Muscle of arm (tissue), 14 donors: ENCODE measurements at places on chromosomes 2 and 18. TPM values are rescaled to one million over a fixed set of nuclear protein-coding genes. Genes with fewer than 3 reads are reported as not detected.

The ASXL3 gene
- 3.9 TPM for polyA plus RNA-seq

The CGREF1 gene
- polyA plus RNA-seq: 1.8 TPM

The FAM210A gene
- 34.3 TPM for polyA plus RNA-seq

GRCh38 chr2:218123986-218124385, 1.8 kb upstream of the CXCR2 start:
- no peak for DNase-seq

GRCh38 chr2:183798535-183798934, 674.3 kb downstream of the NUP35 start:
- no peak for DNase-seq

- DNase-seq: no peak
These were observed 15.6 kb downstream of the TRABD2A start for GRCh38 chr2:84865181-84865783.

DNA sequence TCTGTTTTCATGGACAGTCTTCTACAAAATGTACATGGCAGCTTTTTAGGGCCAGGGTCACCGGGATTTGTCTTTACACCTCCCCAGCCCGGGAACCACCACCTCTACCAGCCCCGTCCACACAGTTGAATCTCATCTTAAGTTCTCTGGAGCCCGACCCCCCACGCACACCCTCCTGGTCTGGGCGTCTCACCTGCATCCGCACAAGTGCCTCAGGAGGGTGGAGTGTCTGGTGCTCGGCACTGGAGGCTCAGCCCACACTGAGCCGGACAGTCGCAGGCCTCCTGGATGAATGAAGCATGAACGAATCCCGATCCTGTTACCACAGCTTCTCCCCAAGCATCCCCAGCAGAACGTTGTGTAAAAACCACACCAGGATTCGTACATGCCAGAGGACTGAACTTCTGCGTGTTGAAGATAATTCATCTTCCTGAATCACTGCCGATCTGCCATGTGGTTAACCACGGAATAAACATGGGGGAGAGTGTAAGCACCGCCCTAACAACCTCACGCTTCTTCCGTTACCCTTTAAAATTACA, 162.0 kb downstream of the RTP5 start:
- no peak for DNase-seq

- DNase-seq: no peak
These were observed 71.9 kb downstream of the UXS1 start for GRCh38 chr2:106122157-106122556.
